Stimulated activated CD4-positive, alpha-beta T cell treated with anti-CD3 and anti-CD28 coated beads, Interleukin-12 subunit alpha, Interleukin-12 subunit beta, amount 100 ng/mL, for 4 hours (primary cell): ENCODE measurements at places on chromosomes 5 and 9.

- DNase-seq: no peak
Observed at GRCh38 chr5:36900283-36900682, 23.7 kb downstream of the NIPBL start.

DNA sequence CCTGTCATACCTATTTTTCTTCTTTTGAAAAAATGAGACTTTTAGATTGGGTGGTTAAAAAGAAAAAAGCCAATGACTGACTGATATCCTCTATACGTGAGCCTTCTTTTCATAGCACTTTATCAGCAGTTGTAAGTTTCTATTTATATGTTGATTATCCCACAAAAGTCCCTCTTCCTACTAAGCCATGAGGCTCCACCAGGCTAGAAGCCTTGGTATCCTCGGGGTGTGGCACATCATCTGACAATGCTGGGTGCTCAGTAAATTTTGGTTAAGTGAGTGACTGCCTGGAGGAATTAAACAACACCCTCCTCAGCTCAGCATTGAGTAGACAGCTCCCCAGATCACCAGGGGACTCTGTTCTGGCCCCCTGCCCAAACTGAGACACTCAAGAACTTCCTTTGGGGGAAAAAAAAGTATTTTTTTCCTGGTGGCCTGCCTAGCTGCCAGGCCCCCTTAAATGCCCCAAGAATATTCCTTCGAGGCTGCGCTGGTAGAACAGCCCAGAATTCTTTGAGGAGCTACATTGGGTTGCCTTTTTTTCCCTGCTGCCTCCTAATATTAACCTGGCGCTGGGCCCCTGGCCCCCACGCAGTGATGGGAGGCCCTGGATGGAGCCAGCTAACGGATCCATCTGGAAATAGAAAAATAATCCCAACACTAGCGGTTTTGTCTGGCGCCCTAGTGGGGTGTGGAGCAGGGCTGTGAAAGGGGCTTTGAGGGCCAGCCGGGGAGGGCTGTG lies 23.4 kb upstream of the COL27A1 start:
- no peak for DNase-seq

DNA sequence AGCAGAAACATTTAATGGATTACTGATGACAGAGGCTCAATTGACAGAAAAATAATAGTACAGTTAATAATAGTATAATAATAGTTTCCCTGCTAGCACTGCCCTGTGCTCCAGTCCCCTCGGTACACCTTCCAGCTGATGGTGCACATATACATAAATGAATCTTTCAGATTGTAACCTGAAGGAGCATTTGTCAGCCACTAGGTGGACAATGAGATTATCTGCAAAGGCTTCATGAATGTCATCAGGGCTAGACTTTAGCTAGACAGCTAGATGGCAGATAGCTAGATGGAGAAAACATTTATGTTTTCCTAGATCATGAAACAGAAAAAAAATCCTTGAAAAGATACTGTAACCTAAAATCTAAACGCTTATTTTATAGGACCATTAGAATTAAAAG lies 304.4 kb upstream of the SMC2 start:
- no peak for DNase-seq

DNA sequence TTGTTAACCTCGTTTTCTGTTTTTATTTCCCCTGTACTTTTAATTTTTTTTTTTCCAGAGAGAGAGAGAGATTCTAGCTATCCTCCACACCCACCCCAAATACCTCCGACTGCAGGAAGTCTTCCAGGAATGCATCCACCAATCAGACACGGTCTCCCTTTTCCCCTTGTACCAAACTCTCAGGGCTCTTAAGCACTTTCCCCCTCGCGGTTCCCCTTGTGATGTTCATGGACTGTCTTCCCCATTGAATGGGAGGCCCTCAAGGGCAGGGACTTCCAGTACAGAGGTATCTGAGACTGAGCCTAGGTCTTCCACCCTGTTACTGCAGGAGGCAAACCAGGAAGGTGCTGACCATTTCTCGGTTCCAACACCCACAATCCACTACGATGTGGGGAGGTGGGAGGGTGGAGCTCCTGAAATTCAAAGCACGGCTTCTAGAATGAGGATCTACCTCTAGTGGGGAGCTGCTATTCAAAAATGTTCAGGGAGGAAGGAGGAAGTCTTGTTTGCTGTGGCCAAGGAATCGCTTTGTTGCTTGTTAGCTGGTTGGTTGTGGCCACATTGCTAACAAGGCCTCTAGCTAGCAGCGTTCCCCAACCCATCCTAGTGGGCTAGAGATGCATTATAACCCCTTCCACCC lies 37.5 kb upstream of the PTGS1 start:
- DNase-seq: no peak

DNA sequence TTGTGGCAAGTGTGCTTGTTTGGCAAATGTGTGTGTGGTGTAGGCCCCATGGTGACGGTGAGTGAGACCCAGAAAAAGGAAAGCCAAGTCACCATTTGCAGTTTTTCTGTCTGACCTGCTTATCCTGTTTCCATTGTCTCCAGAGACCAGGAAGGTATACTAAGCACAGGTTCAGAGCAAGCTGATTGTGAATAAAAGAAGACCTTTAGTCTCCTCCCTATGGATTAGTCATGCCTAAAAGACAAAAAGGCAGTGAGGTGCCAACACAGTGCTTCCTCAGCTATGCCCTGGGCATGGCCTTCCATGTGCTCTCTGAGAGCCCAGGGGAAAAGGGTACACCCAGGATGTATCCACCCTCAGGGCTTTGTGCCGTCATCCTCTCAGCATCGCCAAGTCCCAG lies 49.2 kb upstream of the SHOC1 start:
- no peak for DNase-seq

DNA sequence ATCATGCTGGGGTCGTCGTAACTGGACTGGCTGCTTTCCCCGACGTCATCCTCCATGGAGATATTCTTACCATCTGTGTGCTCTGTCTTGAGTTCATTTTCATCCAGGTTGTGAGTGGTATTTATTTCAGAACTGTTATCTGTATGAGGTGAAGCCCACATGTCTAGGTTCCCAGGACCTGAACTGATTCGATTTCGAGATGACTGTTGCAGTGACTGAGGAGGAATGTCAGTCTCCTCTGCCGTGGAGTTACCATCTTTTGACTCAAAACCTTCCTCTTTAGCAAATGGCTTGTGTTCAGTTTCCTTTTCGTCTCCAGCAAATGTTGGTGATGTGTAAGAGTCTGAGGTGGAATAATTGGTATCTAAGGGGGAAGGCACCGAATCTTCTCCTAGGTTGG lies 55.2 kb upstream of the PCA3 start:
- no peak for DNase-seq

- no peak for DNase-seq
Observed at GRCh38 chr9:138053996-138054752, 176.6 kb downstream of the CACNA1B start.

GRCh38 chr9:128159522-128159783 lies 612 bp upstream of the BBLN start:
- DNase-seq: peak; percentile 16
